GF-D8 (cell line): ENCODE measurements at places on chromosomes 12 and 14.

- DNase-seq = no peak
Measured at GRCh38 chr12:108432423-108433121, 82.5 kb upstream of the FICD start.

DNA sequence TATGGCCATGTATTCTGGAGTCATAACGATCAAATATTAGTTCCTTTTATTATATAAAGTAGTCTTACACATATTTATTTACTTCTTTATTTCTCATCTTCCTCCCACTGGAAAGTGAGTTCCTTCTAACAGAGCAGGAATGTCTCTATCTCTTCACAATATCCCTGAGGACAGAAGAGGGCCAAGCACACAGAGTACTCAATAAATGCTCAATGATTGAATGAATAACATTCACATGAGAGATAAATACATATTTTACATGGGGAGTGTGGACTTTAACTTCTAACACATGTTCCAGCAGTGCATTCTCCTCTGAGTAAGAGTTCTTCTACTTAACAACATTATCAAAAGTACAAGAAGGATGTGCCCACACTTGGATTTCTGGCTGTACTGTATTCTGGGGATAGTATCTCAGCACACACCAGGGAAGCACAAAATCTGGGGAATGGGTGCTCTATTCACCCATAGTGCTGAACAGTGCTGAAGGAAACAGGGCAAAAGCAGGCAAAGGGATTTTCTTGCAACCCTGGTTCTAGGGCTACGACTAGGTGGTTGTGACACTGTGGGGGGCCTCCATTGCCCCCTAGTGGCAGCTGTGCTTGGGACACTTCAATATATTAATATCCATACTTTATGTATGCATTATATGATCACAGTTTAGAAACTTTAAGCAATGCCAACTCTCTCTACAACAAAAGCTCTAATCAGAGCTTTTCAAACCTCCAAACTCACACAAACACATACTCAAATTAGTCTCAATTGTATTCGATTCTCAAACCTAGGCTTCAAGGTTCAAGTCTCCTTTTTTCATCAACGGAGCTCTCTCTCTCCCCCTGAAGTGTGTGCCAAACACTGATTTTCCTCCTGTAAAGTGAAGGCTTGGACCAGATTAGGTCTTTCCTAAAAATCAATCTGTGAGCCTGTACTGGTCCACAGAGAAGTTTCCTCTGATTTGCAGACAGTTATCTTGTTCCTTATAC is 115.5 kb downstream of the SLC2A13 start:
- peak; percentile 24 for DNase-seq

- peak; percentile 96 for DNase-seq
Measured at GRCh38 chr12:110501752-110502738, at the start of the genes RAD9B and VPS29. TSS of gene RAD9B (plus strand) at chr12:110502331. CDS start at chr12:110502338, 7 bp downstream. TSS of gene VPS29 (minus strand) at chr12:110502111. CDS start at chr12:110502051, 60 bp downstream.

GRCh38 chr14:23385642-23386265 is 8.9 kb downstream of the CMTM5 start:
- no peak for DNase-seq

DNA sequence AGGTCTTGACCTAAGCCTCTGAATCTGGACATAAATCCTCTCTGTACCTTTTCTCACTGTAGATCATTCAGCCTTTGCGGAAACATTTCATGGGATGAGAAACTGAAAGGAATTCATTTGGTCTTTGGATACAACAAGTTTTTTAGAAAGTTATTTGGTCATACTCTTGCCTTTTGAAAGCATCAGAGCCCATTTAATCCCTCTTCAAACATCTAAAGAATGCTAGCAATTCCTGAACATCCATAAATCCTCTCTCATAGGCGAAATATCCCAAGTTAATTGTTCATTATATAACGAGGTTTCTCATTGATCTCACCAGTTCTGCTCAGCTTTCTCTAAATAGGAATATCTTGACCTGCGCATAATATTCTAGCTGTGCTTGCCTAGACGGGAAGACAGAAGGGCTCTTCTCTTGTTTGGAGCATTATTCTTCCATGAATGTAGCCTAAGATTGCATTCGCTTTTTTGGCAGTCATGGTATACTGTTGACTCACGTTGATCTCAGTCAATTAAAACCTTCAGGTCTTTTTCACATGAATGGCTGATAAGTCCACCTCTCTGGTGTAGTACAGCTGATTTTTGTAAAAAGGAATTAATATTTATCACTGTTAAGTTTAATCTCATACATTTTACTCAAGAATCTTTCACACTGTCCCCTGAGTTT is 24.1 kb downstream of the NTN4 start:
- DNase-seq = no peak

DNA sequence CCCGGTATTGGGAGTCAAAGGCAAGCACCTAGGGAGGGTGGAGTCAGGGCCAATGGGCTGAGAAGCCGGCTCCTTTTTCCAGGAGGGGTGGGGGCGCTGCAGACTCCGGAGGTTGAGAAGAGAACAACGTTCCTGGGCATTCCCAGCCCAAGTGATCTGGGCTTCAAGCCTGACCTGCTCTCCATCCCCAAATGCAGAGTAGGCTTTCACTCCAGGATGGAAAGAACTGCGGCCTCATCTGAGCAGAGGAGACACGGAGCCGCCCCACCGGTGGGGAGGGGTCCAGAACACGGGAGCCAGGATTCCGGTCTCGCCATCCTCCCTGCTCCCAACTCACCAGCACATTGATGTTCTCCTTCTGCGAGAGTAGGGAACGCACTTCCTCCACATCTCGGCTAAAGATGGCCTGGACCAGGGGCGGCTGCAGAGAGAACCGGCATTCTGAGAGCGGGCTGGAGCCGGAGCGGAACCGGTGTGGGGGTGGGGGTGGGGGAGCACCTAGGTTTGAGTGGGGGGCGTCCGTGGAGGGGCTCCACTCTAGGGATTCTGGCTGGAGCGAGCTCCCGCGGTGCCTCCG is 605 bp downstream of the ANKRD52 start:
- no peak for DNase-seq

GRCh38 chr12:85849344-85849743 is 13.1 kb upstream of the RASSF9 start:
- DNase-seq = no peak

DNA sequence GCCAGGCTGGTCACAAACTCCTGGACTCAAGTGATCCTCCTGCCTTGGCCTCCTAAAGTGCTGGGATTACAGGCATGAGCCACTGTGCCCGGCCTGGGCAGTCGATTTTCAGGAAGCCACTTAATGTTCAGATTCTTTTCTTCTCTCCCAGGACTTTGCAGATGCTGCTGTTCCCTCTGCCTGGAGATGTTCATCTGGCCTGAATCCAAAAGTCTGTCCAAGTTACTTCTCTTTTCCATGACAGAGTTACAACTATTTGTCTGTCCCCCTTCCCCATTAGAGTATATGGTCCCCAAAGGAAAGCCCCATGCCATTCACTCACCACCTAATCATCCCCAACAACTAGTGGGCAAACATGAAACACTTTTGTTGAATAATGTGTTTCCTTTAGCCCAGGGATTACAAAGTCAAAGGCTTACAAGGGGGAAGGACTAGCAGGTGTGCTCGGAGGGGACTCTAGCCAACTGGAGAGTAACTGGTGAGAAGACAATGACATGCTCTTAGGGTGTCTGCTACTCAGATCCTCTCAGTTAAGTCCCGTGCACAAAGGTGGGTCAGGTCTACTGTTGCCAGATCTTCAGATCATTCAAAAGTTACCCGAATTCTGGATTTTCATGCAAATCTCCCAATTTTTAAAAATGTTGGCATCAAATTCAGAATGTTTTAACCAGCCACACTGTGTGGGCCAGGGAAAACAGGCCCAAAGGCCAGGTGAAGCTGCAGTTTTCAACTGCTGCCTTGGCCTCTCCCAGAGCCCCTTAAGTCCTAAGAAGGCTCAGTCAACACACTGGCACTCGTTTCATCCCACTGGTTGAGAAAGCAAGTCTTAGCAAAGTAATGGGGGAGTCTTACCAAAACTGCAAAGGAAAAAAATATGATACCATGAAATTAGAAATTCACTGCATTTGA is 29.6 kb downstream of the NUDT4 start:
- no peak for DNase-seq

- no peak for DNase-seq
Measured at GRCh38 chr12:12872934-12873275, 18.5 kb upstream of the GPRC5A start.

GRCh38 chr12:51661836-51662235 is 70.8 kb downstream of the SCN8A start:
- DNase-seq = no peak

GRCh38 chr14:64125270-64125669 is 168.9 kb downstream of the ESR2 start:
- DNase-seq = no peak

DNA sequence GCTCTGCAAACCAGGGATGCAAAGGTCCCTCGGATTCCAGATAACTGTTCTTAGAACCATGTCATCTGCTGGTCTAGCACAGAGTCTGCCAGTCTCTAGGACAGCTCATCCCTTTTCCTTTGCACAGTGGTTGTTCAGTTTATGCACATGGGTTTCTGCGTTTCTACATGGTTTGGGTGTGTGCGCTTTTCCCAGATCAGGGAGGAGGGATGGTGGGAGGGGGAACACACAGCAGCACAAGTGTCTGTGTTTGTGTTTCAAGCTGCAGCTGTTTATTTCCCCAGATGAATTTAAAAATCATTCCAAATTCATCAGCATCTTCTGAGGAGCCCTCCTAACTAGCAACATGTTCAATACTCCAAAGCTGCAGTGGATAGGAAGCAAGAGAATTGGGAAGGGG is 45.4 kb downstream of the ANO2 start:
- no peak for DNase-seq

GRCh38 chr12:58787021-58787760 is 133.1 kb downstream of the LRIG3 start:
- no peak for DNase-seq

DNA sequence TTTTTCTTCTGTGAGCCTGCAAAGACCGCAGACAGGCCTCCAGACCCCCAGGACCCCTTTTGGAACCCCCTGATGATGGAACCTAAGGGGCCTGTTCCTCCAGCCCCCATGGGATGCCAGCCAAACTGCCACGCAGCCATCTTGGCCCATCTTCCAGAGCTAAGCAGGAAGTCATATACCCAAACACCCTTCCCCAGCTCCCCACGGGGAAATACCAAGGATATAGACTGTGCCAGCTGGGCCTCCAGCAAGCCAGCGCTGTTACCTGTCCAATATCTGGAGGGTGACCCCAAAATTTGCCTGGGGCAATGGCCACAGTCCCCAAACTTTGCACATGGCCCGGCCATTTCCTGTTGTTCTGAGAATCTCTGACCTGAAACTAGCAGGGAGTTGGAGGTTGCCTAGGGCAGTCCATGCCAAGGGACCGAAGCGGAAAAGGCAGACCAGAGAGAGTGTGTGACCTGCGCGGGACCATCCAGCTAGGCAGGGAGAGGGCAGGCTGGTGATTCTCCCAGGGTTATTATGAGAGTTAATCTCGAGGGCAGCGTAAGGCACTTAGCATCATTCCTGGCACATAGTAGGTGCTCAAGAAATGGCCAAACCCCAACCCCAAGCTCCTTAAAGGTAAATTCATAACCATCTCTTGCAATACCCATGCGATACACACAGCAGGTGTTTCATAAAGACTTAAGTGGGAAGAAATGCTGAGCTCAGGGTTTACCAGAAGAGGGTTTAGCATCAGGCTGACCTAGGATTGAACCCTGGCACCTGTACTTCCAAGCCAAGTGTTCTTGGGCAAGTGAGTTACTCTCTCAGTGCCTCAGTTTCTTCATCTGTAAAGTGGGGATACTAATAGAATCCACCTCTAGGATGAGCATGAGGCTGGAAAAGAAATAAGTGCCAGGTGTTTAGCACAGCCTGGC is 2.6 kb upstream of the RASAL1 start:
- no peak for DNase-seq

DNA sequence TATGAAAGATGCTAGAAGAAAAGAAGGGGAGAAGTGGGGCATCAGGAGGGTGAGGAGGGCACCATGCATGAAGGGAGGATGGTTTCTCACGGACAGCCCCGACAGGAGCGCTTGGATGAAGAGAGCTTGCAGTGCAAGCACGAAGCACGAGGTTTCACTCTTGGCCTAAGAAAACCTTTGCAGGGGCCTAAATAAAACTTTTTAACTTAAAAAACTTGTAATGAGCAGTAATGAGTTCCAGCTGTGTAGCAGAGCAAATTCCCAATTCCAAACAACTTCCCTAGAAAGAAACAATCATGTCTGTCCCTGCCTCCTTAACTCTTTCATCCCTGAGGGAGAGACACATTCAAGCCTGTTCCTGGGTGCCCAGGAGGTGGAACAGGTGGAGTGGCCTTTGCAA is 119.5 kb downstream of the PAH start:
- no peak for DNase-seq

DNA sequence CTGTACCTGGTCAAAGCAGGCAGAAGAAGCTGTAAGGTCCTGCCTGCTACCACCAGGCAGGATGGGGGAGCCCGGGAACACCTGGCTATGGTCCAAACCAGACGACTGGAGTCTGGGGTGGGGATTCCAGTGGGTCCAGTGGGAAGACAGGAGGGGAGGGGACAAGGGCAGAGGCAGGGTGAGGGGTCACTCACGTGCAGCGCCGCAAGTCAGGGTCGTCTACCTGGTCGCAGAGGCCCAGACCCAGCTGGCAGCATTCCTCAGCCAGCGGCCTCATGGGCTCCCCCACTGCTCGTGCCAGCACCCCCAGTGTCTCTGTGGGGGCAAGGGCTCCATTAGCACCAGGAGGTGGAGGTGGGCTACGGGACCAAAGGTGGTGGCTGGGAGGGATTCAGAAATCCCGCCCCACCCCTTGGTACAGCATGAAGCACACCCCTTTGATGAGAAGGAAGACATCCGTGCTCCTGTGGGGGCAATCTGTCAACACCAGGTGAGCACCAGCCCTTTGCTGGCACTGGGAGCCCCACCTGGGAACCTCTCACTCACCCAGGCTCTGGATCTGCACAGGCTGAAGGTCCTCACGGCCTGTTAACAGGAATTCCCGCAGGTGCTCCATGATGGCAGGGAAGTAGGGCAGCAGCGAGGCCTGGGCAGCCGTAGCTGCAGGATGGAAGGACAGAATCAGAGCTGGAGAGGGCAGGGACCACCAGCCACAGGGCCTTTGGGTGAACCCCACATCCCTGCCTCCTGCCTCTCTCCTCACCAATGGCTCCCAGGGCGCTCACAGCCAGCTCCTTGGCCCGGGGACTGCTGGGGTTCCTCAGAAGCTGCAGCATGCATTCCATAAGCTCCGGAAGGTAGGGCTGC is 4.3 kb downstream of the IPO4 start:
- DNase-seq = no peak

DNA sequence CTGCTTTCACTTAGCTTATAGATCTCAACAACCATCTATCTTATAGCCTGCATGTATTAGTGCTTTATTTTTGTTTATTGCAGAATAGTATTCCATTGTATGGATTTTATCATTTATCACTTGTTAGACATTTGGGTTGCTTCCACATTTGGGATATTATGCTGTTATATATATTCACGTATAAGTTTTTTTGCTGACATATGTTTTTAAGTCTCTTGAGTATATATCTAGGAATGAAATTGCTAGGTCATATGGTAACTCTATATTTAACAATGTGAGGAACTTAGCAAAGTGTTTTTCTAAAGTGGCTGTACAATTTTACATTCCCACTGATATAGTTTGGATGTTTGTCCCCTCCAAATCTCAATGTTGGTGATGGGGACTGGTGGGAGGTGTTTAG is 208.1 kb downstream of the CPNE8 start:
- no peak for DNase-seq

GRCh38 chr12:81465876-81466275 is 293.3 kb downstream of the PPFIA2 start:
- no peak for DNase-seq

- no peak for DNase-seq
Measured at GRCh38 chr12:20210621-20211215, 157.6 kb upstream of the PDE3A start.

- no peak for DNase-seq
Measured at GRCh38 chr12:121925358-121925695, 6.9 kb downstream of the CFAP251 start.
